ENCODE measurements at places on chromosomes 2 and 18.

DNA sequence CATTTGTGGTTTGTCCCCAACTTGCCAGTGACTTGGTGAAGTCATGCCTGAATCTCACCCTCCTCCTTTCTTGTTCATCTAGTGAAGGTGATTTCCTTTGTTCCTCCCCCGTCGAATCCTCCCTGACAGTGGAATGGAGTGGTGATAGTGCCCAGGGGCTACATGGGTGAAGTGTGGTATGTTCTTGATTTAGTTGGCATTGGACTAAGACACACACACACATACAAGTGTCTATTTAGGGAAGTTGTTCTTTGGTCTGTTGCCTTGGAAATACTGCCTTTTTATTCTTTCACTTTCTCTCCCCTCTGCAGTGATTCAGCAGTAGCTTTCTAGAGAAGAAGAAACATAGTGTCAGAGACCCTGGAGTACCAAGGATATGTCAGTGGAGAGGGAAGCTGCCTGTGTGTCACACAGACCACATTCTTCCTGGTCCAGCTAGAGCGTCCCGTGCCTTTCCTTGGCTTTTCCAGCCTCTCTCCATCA is 10.9 kb downstream of the INPP4A start:
- DNase-seq = no peak

GRCh38 chr18:62073461-62074281 is 113.2 kb downstream of the PIGN start:
- DNase-seq = no peak

DNA sequence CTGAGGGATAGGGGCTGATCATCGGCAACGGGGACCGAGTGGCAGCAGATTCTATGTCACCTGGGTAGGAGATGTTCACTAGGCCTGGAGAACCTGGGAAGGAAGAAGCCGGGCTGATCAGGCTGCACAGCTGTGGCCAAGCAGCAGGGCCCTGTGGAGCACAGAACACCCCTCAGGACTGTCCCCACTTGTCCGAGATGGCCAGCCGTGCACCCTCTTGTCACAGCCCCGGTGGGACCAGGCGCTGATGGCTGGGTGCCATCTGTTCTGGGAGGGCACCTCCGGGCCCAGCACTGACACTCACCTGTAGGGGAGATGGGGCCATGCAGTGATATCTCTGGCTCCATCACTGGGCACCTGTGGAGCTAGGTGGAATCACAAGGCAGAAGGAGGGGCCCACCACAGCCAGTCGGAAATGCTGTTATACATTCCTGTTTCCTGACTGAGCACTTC is 217.9 kb upstream of the RAB6C start:
- DNase-seq = no peak

DNA sequence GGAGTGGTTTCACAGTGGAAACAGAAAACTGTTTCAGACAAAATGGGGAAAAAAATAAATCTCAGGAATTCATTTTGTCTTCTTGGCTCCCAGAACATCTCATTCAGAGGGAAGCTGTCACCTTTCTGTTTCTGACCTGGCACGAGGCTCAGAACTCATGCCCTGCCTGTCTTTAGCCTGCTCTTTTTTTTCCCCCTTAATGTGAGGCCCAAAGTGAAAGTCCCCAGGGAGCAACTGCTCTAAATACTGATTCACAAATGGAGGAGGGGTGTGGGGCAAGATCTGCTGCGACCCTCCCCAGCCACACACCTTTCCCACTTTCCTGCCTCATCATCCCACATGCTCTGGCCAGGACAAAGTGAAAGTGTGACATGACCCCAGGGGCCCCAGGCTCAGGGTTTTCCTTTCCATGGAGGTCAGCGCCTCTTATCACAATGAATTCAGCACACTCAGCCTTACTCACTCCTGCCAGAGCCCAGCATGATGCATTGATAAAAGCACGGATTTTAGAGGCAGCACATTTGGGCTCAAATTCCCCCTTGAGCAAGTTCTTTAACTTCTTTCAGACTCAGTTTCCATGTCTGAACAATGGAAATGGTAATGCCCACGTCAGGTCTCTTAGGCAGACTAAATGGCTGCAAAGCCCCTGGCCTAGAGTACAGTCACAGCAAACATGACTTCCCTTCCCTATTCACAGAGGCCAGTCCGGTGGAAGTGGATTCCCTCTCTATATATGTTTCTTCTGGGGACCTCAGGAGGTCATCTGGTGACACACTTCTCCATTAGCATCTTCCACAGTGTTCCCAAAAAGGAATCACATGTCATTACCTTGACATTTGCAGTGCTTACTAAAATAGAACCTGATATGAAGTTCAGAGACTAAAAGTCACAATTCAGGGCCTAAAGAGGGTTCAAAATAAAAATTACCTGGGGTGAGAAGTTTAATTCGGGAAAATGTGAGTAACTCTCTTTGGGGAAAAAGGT is 55.3 kb upstream of the TMEM163 start:
- peak; percentile 30 for DNase-seq

DNA sequence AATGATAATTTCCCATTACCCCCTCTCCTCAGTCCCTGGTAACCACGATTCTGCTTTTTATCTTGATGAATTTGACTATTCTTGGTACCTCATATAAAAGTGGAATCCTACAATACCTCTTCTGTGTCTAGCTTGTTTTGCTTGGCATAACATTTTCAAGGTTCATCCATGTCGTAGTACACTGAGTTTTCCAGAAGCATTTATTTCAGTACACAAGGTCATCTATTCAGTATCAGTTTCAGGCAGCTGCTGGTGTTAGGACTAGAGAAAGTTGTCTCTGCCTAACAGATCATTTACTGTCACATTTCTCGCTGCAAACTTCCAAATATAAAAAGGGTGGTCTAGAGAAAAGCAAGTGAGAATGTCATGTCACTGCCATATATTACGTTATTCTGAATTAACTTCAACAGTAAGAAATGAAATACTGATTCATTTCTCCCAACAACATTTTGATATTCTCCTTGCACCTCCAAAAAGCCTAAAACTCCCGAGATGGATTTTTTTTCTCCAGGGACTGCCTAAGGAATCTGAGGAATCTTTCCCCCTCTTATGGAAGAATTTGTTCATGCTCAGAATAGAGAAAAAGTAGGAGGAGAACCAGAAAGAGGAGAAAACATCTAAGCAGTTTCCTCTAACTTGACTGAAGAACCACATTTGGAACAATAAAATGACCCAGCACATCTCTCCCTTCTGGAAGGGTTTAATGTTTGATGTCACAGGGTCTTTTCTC is 36.0 kb downstream of the CDK15 start:
- DNase-seq = no peak

DNA sequence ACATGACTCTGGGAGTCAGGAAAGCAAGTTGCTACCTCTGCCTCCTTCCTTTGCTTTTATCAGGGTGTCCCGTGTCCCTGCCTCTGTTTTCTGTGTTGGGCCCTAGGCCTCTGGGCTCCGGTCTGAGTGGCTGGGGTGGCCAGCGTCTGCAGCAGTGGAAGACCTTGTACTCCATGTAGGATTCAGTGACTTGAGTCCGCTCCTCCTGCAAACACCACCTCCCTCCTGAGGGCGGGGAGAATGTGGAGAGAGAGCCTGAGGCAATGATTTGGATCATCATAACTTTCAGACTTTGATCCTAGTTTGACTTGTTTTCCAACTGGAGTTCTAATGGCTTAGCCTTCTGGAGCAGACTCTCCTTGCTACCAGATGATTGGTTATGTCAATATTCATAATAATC is 30.8 kb downstream of the ATP6V1C2 start:
- no peak for DNase-seq

DNA sequence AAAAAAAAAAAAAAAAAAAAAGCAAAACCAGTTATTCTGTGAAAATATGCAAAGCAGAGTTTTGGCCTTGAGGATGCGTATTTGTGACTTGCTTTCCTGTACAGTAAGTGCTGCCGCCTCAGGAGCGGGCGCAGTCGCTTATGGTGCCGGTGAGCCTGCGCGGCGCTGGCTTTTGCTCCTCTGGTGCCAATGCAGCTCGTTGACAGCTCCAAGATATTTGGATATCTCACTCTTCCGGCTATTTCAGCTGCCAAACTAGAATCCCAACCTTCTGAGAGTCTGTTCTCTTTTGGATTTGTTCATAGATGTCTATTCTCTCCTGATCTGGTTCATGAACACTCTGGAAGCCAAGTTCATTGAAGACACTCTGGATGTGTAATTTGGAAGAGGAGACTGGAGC is 184.1 kb downstream of the AGAP1 start:
- DNase-seq = no peak
